IMR-90 (cell line): ENCODE measurements at places on chromosomes 1 and 21. TPM values are rescaled to one million over a fixed set of nuclear protein-coding genes. Genes with fewer than 3 reads are reported as not detected.

DNA sequence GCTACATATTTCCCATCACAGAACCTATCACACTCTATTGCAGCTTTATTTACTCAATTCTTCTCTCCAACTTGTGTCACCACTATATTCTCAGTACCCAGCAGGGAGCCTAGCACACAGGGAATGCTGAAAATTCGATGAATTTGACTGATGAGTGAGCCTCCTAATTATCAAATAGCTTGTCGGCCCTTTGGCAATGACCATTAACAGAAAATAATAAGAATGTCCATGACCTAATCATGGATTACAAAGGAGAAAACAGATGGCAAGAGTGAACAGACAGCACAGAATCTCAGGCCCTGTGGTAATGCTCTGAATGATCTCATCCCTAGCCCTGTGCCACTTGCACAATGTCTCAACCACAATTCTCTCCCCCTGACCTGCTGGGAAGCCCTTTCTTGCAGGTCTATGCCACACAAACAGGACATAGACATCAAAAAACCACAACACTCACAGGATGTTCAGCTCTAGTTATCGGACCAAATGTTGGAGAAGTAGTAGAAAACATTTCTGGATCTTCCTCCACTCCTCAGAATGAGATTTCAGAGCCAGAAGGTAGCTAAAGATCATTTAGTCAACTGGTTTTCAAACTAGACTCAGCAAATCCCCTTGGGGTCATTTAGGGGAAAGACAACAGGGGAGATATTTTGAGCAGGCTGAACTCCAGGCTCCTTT, 68.4 kb downstream of the LUZP1 start:
- DNase-seq, result peak; percentile 96

GRCh38 chr21:34510148-34511142, 1.6 kb downstream of the KCNE1 start:
- peak; percentile 68 for DNase-seq

DNA sequence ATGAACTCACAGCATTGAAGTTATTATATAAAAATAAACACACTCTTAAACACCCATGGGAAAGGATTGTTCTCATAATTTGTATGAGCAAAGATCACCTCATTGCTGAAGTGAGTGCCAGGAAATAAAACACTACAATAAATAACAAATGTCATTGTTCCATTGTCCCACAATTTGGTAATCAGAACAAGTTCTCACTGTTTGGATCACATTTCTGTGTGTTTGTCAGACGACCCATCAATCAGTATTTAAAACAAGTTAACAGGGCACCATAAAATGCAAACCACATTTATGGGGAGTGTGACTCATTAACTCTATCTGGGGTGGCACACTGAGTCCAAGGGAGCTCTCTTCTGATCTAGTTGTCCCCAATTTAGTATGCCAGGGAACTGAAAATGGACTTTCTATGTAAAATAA, 124.5 kb downstream of the PTPRC start:
- DNase-seq, result peak; percentile 11

DNA sequence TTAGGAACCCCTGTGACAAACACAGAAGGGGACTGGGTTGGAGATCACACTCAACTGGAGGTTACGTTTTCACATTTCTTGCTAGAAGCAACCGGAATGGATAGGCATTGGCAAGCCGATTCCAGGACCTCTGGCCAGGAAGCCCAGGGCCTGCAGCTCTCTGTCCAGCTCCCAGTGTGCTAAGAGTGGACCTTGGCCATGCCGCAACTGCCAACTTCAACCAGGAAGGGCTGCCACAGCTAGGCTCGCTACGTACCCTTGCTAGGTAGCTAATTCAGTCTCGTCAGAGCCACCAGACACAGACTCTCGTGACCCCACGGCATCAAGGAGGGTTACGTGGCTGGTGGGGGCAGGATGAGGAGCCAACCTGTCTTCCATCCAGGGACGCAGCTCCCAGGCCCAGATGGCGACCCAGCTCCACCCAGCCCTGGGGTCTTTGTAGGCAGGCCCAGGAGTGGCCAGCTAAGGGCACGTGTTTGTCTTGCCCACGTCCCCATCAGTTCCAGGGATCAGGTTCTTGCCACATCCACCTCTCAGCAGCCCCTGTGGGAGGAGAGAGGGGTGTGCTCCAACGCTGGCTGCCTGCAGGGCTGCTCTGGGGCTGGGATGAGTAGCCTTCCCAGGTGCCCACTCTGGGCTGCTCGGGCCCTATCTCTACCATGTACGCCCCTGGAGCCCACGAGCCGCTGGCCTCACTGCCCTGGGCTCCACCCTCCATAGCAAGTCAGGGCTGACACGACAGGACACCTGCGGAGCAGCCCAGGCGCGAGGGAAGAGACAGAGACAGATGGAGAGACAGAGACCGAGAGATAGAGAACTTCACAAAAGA, 39.2 kb downstream of the UBE2G2 start:
- DNase-seq, result no peak

The TRNP1 gene
- polyA plus RNA-seq, result 63.3 and 76.8 TPM in 2 replicates

The CNKSR1 gene
- 0.30 and 0.43 TPM in 2 replicates for polyA plus RNA-seq

The SPRR2A gene
- not detected in 2 replicates for polyA plus RNA-seq

The ADGRB2 gene
- 11.9 TPM in 2 replicates for polyA plus RNA-seq

- no peak for DNase-seq
These were observed 747.2 kb upstream of the NEGR1 start for GRCh38 chr1:73029571-73029970.
